LHCN-M2 (cell line): ENCODE measurements at places on chromosomes 16 and 17. TPM values are rescaled to one million over a fixed set of nuclear protein-coding genes. Genes with fewer than 3 reads are reported as not detected.
A peak's percentile ranks its signal among the peaks of the same experiment; 100 is the strongest.

DNA sequence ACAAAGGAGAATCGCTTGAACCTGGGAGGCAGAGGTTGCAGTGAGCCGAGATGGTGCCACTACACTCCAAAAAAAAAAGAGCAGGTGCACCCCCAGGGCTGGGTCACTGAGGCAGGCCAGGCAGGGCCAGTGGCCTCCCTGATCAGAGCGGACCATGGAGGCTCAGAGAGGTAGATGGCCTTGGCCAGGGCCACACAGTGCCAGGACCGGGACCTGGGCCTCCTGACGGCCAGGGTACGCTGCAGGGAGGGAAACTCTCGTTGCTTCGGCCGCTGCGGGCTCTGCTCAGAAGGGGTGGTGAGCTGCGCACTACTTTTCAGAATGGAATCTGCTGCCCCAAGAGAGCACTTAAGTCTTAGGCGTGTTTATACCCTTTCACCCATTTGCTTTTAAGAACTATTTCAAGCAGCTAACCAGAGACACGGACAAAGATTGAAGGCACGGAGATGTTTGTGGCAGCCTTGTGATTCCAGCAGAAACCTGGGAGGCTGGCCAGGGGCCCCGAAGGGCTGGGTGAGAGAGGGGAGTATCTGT is 17.1 kb downstream of the MYO1C start:
- DNase-seq: no peak

DNA sequence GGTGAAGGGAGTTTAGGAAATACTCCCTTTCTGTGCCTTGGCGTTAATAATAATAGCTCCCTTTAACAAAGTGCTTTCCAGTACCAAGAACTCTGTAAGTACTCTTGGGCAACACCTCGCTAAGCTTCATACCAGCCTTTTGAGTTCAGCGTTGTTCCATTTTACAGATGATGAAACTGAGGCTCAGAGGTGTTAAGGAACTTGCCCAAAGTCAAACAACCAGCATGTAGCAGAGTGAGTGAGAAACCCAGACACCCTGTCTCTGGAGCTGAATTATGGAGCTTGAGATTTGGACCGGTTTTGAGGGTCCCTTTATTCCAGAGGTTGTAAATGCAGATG is 607 bp downstream of the KATNIP start:
- DNase-seq: no peak

DNA sequence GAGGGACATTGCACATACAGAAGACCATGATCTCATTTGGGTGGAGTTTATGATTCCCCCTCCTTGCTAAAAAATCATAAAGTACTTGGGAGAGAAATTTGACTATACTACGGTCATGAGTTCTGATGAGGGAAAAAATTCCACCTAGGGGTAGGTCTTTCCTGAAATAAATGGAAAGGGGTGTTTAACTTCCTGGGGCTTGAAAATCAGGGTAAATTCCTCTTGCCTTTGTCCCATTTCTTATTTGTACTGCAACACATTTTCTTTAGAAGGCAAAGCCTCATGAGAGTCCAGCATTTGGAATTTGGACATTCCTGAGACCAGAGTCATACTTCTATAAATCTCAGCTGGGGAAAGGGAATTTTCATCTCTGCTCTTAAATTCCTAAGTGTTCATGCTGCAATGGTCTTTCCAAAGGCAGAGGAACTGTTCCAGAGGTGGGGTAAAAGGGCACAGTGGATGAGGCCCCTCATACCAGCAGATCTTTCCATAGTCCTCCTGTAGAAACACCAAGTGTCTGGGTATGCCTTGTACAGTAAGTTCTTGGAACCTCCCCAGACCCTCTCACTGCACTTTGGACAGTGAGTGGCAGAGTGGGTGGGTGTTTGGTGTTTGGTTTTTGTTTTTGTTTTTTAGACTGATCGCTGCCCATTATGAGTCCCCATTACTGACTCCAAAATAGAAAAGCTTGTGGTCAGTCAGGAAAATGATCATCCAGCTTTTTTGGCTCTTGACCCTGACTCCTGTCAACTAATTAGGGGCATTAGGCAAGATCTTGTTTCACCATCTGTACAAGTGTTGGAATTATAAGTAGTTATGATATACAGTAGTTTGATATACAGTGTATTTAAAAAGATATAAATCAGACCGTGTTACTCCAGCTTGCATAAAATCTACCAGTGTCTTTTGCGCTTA is 6.0 kb downstream of the LYRM1 start:
- peak; percentile 90 for DNase-seq

The FBXW10B gene
- 0.83 and 1.1 TPM in 2 replicates for total RNA-seq

DNA sequence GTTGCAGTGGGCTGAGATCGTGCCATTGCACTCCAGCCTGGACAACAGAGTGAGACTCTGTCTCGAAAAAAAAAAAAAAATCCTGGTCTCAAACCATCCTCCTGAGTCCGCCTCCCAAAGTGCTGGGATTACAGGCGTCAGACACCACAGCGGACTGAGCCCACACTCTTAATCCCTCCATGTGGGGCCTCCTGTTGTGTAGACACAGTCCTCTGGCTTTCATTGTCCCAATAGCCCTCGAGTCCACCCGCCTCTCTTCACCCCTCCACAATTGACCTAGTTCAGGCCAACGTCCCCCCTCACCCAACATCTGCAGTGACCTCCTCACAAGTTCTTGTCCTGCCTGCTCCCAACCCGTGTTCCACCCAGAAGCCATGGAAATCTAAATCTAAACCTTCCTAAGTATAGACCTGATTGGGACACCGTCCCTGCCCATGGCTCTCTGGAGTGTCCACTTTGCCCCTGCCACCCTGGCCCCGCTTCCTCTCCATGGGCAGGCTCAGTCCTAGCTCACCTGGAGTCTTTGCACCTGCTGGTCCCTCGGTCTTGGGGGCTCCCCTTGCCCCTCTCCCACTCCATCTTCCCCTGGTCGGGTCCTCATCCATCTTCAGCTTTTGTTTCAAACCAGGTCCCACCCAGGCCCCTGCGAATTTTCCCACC is 46.7 kb downstream of the HAPSTR1 start:
- no peak for DNase-seq

The KRTAP1-5 gene
- total RNA-seq: 2.8 and 6.0 TPM in 2 replicates
